ENCODE measurements at places on chromosomes 7 and 10.
A peak's percentile ranks its signal among the peaks of the same experiment; 100 is the strongest.

GRCh38 chr10:91034494-91035159, 113.7 kb upstream of the ANKRD1 start:
- ATAC-seq, result no peak

DNA sequence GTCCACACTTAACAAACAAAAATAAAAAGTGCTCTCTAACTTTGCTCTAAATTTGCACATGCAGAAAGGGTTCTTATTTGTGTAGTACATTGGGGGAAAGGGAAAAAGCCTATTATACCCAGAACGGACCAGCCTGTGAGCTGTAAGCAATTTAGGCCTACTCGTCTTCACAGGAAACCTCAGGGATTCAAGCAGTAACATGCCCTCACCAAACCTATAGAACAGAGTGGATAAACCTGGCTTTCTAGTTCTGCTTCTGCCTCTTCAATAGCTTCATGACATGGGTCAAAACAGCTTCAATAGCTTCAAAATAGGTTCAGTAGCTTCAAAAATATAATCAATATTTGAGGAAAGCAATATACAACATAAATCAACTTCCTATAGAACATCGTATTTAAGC, 163.7 kb downstream of the ARL4A start:
- ATAC-seq, result no peak

DNA sequence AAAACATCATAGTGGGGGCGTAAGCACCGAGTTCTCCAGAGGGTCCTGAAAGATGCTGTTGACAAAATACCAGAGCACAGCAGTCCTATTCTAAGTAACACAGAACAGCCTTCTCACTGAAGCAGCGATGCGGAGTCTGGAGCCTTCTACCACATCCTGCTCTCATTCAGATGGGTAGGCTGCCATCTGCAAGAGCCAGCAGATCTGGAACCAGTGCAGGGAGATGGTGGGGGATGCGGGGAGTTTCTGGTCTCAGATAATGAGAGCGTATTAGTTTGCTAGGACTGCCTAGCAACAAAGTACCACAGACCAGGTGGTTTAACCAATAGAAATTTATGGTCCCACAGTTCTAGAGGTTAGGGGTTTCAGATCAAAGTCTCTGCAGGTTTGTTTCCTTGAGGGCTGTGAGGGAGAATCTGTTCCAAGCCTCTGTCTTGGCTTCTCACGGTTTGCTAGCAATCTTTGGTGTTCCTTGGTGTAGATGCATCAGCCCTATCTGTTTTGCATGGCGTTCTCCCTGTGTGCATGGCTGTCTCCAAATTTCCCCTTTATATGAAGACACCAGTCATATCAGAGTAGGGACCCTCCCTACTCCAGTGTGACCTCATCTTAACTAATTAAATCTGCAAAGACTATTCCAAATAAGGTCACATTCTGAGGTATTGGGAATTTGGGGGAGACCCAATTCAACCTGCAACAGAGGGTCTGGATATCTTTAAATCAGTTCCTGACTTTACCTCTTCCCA, 52.0 kb upstream of the STEAP1B start:
- peak; percentile 37 for ATAC-seq

- no peak for ATAC-seq
Observed at GRCh38 chr7:38154278-38154677, 23.8 kb upstream of the STARD3NL start.

DNA sequence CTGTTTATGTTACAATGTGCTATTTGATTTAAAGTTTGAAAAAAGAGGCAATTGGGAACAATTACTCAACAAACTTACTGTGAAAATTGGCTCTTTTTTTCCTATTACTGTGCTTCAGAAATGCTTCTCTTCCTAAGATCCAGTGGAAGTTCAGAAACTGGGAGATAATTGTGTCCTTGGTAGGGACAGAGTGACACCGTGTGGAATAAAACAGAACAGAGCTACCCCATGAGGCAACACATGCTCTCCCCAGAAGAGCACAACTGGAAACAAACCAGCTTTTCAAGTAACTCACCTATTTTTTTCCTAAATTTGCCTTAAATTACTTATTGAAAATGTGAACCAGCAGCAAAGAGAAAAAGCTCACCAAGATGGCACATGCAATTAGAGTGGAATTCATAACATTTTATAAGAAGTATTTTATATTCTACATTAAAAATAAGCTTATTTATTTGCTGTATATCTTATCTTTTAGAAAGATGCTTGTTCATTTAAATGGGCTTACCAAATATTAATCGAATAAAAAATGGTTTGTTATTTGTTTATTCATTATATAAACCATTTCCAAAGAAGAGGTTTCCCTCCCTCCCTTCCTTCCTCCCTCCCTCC, 346.1 kb upstream of the ANKRD30A start:
- ATAC-seq, result no peak

DNA sequence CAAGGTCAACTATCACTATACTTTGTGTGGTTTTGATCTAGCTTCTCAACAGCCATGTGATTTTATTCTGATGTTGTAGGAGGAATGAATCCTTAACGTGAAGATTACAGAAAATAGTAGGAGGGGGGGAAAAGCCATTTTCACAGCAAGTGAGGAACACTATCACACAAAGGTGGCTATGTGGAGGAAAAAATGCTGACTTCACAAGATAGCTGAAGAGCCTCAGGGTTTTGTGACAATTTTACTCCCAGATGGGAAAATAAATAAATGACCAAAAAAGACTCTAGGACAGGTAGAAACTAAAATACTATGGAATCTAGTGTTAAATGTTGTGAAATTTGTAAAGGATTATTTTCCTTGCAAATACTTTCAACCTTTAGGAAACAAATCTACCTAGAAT, 281.0 kb downstream of the ADRA2A start:
- ATAC-seq, result no peak

- no peak for ATAC-seq
Observed at GRCh38 chr7:94351703-94352102, 43.0 kb upstream of the COL1A2 start.

DNA sequence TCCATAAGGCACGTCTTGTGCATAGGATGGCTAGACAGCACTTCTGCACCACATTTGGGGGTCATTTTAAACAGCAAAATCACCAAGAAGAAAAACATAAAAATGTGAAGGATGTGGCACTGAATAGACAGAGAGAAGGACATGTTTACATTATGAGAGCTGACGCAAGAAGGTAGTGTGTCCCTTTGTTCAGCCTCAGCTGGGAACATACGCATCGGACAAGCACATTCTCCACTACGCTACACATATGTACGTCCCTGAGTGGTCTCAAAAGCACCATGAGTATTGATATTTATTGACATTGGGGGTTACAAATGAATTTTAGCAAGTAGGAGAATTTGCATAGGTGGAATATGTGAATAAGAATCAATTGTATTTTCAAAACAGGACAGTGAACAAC, 20.2 kb downstream of the DDC start:
- ATAC-seq, result no peak

Measured in activated CD4-positive, CD25-positive, alpha-beta regulatory T cell treated with anti-CD3 and anti-CD28 coated beads, Interleukin-2, amount 50 U/mL, for 24 hours (primary cell).